ENCODE measurements at places on chromosomes 13 and 19.

DNA sequence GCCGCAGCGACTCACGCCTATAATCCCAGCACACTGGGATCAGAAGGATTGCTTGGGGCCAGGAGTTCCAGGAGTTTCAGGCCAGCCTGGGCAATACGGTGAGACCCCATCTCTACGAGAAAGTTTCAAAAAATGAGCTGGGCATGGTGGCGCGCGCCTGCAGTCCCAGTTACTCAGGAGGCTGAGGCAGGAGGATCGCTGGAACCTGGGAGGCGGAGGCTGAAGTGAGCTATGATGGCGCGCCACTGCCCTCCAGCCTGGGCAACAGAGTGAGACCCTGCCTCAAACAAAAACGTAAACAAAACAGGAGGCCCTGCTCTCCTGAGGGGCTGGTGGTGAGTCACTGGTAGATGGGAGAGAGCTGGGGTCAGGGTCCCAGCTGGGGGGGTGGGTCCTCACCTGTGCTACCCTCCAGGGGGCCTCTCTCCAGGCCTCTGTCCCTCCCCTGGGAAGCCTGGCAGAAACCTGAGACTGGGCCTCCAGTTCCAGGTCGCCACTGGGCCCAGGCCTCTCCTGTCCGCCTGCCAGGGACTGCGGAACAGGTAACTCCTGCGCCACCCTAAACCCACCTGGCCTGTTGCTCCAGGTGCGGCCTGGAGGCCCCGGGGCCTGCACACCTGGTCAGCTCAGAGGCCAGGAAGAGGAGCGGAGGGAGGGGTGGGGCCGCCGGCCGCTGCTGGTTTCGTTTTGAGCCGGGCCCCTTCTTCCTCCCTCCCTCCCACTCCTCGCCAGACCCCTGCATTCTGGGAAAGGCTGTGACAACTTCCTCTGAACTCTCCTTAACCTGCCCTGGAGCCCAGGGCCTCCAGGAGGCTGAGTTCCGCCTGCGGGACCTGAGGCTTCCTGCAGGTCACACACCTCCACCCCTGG, 17.2 kb upstream of the ZBTB7A start:
- no peak for DNase-seq

GRCh38 chr13:111216166-111216960, 101.3 kb downstream of the ARHGEF7 start:
- no peak for DNase-seq

GRCh38 chr13:32976912-32977311, 39.3 kb upstream of the KL start:
- no peak for DNase-seq

- no peak for DNase-seq
Measured at GRCh38 chr19:17165715-17166114, 49.4 kb upstream of the USE1 start.

- no peak for DNase-seq
Measured at GRCh38 chr19:49916839-49917733, 11.9 kb upstream of the ATF5 start.

- DNase-seq: no peak
Measured at GRCh38 chr19:16076958-16077611, 790 bp downstream of the TPM4 start.

Measured in amniotic stem cell (primary cell).